ENCODE measurements at places on chromosomes 16 and 17. TPM values are rescaled to one million over a fixed set of nuclear protein-coding genes. Genes with fewer than 3 reads are reported as not detected.

DNA sequence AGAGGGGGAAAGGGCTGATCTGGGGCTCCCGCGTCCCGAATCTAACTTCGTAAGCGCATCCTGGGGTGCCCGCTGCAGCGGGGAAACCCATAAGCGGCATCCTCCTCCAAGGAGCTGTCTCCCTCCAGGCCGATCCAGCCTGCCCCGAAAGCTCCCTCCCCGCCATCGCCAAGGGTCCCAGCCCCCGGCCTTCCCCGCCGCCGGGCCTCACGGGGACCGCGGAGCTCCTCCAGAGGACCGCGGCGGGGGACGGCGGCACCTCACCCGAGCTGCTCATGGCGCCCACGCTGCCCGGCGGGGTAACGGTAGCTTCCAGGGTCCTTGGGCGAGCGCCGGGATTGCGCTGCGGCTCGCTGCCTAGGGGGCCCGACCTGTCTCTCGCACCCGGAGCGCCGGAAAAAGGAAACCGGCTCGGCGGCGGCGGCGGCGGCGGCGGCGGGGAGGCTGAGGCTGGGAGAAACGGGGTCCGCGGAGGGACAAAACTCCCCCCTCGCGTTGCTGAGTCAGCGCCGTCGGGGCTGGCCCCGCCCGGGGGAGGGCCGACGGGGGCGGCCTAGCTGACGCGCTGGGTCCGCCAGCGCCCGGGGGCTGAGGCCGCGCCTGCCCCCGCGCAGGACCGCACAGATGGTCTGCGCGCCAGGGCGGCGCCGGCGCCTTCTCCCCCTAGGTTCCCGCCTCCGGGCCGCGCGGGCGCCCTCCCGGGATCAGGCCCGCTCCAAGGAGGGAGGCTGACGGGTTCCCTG lies at the start of gene BLMH:
TSS of gene BLMH (minus strand) at position 402 of the 743 bp plus-strand sequence. CDS start at position 277, 125 bp downstream.
- peak; percentile 76 for DNase-seq

DNA sequence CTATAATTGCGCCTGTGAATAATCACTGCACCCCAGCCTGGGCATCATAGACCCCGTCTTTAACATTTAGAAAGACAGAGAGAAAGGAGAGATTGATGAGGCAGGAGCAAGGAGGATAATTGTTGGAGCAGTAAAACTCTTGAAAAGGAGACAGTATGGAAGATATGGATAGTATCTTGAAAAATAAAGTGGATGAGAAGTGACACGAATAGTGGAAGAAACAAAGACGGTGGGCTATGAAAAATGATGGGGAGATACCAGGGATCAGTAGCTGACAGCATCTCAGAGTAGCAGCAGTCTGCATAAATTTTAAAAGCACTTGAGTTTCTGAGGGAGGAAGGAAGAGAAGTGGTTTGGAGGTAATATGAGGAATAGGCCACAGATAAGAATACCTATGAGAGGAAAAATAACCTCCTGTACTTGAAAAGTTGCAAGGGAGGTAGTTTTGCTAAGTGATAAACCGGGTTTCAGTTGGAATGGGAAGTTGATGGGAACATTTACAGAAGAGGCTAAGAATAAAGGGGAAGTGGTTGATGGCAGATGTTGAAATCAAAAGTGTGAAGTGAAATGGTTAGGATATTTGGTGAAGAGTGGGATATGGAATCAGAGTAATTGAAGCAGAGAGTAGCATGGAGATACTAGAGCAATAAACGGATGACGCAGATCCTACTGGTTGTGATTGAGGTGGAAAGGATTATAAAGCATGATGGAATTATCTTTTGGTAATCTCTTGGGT lies 1.8 kb upstream of the PPM1D start:
- no peak for DNase-seq

DNA sequence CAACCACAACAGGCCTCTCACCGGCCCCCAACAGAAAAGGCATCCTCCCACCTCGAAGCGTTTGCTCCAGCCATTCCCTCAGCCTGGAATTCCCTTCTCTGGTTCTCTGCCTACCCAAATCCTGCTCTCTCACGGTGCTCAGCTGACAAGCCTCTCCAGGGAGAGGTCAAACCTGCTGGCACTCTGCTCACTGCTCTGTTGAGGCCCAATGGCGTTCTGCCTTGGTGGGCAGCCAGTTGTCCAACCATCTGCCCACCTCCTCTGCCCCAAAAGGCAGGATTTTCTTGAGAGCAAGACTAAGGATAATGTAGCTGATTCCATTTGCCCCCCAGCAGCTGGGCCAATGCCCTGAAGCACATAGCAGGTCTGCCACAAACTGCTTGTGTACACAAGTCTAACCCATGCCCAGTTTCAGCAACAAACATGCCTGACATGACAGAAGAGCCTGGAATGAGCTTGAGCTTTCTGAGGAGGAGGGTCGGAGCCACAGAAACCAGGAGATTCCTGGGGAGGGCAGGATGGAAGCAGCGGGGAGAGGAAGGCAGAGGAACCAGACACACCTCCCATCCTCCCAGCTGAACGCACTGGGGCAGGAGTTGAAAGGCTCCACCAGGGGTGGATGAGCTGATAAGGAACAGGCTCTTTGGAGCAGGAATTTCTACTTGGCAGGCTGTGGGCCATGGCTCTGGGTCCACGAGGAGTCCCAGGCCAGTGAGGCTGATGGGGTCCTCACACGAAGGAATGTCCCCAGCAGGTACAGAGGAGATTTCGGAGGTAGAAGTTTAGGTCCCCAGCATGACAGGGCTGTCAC lies 23.9 kb downstream of the ARHGAP27 start:
- peak; percentile 30 for DNase-seq

DNA sequence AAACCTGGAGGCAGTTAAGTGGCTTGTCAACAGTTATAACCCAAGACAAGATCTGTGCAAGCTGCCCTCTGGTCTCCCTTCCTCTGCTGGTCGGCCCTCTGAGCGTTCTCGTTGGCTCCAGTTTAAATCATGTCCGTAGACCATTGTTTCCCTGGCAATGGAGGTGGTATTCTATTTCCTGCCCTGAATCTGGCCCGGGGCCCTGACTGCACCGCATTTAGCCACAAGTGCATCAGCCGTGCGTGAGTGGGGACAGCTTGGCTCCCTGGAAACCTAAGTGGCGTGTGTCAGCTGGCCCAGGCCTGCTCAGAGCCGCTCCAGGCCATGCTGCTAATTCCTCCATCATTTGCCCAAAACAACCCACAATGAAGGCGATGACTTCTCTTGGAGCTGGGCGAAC lies 15.0 kb upstream of the MYLK3 start:
- DNase-seq: no peak

- no peak for DNase-seq
Observed at GRCh38 chr17:55897301-55897700, 146.4 kb downstream of the PCTP start.

GRCh38 chr17:50507871-50508572 lies at the start of gene MYCBPAP:
Gene MYCBPAP, plus strand, starts transcription at chr17:50508439. Its CDS starts 236 bp downstream, at chr17:50508675.
- peak; percentile 80 for DNase-seq

DNA sequence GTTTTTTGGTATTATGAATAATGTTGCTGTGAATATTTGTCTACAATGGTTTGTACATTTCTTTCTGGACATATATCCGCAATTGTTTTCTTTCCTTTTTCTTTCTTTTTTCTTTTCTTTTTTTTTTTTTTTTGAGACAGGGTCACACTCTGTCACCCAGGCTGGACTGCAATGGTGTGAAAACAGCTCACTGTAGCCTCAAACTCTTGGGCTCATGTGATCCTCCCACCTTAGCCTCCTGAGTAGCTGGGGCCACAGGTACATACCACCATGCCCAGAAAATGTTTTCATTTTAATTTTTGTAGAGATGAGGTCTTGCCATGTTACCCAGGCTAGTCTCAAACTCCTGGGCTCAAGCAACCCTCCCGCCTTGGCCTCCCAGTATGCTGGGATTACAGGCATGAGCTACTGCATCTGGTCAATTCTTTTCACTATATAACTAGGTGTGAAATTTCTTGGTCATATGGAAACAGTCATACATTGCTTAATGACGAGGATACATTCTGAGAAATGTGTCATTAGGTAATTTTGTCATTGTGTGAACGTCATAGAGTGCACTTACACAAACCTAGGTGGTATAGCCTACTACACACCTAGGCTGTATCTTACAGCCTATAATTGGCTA lies 15.2 kb downstream of the IL21R start:
- no peak for DNase-seq

CACNG3 gene
- not detected for polyA plus RNA-seq

PNMT gene
- 0.39 TPM for polyA plus RNA-seq

ZNF778 gene
- polyA plus RNA-seq: 4.1 TPM

SNF8 gene
- 113 TPM for polyA plus RNA-seq

MYO1D gene
- polyA plus RNA-seq: 9.0 TPM

ADAD2 gene
- polyA plus RNA-seq: not detected
